ENCODE measurements at places on chromosomes 7 and 10.

DNA sequence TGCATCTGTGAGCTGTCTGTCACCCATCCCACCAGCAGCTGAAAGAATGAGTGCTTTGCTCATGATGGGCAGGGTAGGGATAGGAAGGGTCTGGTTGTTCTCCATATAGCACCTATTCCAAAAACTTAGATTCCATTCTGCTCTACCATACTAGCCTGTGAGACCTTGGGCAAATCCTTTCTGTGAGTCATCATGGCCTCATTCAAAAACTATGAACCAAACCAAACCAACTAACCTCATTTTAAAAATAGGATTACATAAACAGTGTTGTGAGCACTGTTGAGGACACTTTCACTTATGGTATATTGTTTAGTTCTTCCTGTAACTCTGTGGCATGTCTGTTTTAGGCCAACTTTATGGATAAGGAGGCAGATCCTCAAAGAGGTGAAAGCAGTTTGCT lies 30.9 kb upstream of the STEAP4 start:
- no peak for DNase-seq

GRCh38 chr10:19461588-19461987 lies 354.6 kb upstream of the PLXDC2 start:
- no peak for DNase-seq

DNA sequence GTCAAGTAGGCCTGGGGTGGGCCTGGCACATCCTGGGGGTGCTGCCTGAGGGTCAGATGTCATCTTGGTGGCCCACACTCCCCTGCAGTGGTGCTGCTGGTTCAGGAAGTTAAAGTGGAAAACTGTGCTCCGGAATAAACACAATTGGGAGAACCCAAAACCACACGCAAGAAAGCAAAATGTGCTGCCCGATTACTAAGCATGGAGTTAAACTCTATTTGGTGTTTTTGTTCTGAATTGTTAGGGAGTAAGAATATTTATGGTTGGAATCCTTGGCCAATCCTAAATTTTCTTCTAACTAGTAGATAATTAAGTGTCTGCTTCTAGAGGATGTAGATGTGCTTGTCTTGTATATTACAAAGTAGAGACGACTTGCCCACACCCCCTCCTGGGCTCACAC lies 131.4 kb downstream of the MGMT start:
- no peak for DNase-seq

GRCh38 chr7:147136352-147136751 lies 1019.8 kb downstream of the CNTNAP2 start:
- DNase-seq, result no peak

DNA sequence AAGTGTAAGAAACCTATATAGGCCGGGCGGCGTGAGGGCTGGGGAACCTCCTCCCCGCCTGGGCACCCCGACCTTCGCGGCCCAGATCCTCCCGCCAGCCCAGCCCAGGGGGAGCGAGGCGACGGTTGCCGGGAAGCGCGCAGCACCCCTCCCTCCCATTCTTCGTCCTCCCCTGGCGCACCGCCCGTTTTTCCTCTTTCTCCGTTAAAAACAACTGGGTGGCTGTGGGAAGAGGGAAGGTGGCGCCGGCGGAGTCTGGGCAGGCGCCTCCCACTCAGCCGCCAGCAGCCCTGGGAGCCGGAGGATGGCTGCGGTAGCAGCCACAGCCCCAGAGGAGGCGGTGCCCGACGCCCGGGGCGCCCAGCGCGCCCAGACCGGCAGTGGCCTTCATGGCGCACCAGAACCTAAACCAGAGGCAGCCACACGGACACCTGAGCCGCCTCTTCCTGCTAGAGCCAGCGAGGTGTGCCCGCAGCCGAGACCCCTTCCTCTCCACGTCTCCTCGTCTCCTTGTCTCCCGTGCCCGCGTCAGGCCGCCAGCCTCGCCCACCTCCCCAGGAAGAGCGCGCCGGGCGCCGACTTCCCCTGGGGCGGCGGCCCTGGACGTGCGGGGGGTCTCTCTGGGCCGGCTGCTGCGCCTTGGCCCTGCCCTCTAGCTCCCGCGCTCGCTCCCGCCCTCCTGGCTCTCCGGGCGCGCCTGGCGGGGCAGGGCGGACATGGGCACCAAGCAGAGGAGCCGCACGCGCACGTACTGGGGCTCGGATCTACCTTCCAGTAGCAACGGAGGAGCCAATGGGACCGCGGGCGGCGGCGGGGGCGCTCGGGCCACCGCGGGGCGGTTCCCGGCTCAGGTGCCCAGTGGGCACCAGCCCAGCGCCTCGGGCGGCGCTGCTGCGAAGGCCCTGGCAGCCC lies 32.8 kb upstream of the SFTPD start:
- peak; percentile 25 for DNase-seq

DNA sequence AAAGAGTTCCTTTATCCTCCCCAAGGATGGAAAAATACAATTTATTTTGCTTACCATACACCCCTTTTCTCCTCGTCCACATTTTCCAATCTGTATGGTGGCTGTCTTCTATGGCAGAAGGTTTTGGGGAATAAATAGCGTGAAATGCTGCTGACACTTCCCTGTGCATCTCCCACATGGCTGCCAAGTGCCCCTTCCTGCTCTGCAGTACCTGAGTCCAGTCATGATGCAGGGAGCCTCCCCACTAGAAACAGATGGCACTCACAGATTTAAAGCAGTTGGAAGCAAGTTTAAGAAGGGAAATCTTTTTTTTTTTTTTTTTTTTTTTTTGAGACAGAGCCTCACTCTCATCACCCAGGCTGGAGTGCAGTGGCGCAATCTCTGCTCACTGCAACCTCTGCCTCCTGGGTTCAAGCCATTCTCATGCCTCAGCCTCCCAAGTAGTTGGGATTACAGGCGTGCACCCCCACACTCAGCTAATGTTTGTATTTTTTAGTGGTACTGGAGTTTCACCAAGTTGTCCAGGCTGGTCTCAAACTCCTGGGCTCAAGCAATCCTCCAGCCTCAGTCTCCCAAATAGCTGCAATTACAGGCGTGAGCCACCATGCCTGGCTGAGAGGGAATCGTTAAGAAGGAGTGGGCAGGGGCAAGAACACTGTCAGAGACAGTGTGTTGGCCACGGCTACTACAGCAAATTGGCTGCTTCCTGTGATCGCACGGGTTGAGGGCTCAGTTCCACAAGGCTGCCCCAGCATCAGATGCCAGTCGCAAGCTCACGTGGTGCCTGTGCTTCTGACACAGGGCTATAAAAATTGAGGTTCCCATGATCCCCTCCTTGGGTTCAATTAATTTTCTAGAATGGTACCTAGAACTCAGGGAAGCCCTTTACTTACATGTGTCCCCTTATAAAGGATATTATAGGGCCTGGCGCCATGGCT lies 5.3 kb upstream of the PILRA start:
- no peak for DNase-seq

- peak; percentile 45 for DNase-seq
Observed at GRCh38 chr10:13834581-13835286, 248.0 kb downstream of the PRPF18 start.

- peak; percentile 48 for DNase-seq
Observed at GRCh38 chr10:61452151-61452651, 980 bp downstream of the TMEM26 start.

- DNase-seq, result no peak
Observed at GRCh38 chr10:78254013-78254412, 220.3 kb downstream of the RPS24 start.

DNA sequence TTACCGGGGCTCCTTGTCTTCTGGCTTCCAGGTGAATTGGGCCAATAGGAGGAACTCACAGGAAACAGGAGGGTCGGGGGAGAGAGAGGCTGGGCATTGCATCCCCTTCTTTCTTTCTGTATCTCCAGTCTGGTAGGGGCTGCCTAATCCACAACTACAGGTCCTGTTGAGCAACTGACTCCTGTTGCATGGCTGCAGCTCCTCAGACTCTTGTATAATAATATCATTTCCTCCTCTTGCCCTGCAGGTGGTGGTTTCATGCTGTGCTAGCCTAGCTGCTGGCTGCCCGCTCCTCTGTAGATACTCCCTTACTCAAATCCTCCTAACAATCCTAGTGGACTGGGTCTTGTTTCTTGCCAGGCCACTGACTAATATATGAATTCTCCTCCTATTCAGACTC lies 276.5 kb upstream of the SMIM30 start:
- no peak for DNase-seq

- DNase-seq, result no peak
Observed at GRCh38 chr7:1729773-1730172, 59.7 kb downstream of the ELFN1 start.

DNA sequence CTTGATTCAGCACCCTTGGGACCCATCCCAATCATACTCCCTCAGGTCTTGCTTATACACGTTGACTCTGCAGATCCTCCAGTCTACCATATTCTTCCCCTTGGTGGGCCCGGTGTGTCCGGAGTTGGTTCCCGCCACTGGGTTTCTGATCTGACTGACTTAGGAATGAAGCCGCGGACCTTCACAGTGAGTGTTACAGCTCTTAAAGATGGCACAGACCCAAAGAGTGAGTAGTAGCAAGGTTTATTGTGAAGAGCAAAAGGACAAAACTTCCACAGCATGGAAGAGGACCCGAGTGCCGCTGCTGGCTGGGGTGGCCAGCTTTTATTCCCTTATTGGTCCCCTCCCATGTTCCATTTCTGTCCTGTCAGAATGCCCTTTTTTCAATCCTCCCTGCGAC lies 5.9 kb upstream of the GDF10 start:
- DNase-seq, result no peak

- peak; percentile 77 for DNase-seq
Observed at GRCh38 chr10:49592726-49593563, 17.2 kb upstream of the SLC18A3 start.

- no peak for DNase-seq
Observed at GRCh38 chr10:43134126-43134905, 3.9 kb upstream of the CSGALNACT2 start.

DNA sequence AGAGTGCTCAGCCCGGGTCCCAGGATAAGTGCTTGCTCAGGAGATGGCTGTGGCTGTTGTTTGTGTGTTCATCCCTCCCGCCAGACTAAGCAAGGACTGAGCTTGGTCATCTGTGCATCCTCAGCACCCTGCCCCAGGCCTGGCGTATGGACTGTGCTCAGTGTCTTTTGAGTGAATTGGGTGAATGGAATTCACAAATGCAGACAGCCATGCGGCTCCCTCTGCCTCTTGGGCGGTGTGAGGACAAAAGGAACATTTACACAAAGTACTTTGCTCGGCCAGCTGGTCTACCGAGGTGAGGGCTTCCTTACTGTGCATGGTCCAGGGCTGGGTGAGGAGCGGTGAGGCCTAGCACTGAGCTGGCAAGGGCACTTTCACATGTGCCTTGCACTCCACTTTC lies 120.2 kb downstream of the CDH23 start:
- DNase-seq, result no peak

GRCh38 chr7:139730746-139731612 lies 46.8 kb downstream of the HIPK2 start:
- no peak for DNase-seq

DNA sequence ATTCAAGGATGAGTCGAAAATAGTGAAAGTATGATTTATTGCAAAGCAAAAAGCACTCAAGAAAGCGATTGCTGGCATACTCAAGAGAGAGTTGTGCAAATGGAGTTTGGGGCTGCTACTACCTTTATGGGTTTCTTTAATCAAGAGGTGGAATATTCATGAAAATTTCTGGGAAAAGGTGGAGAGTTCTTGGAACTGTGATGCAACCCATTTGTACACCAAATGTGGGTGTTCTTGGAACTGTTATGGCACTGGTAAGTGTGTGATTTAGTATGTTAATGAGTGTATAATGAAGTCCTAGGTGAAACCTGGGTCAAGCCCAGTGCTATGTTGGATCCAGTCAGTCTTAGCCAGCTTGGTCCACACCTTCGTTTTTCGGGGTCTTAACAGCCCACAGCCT lies 3.4 kb upstream of the VOPP1 start:
- no peak for DNase-seq

GRCh38 chr10:82190432-82191260 lies 315.7 kb downstream of the NRG3 start:
- DNase-seq, result peak; percentile 31

- DNase-seq, result no peak
Observed at GRCh38 chr7:78081888-78082287, 283.3 kb downstream of the PHTF2 start.

DNA sequence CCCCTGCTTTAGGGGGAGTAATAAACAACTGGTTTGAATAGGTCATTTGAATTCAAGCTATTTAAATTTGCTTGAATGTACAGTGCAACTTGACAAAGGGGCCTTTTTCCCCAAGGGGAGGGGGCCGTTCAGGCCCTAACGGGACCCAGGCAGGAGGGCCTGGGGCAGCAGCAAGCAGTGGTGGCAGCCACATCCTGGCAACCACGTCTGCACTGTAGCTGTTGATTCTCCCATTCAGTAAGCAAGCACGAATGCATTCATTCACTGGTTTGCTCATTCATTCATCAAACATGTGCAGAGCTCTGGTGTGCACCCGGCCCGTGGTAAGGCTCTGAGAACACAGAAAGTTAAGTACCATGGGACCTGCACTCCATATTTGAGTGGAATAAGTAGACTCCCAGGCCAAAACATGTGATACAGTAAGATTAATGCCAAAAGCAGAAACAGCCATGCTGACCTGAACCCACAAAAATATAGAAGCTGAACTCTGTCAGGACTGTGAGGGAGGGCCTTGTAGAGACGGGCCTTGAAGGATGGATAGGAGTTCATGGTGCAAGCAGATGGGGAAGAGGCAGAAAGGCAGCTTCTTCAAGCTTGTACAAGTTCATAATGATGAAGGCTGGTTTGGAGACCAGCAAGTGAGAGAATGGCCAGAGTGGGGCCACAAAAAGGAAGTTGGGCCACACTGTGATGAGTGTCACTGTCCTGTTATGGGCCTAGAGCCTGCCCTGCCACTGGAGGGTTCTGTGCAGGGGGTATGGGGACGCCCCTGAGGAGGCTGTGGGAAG lies 29.3 kb upstream of the C10orf53 start:
- DNase-seq, result no peak

DNA sequence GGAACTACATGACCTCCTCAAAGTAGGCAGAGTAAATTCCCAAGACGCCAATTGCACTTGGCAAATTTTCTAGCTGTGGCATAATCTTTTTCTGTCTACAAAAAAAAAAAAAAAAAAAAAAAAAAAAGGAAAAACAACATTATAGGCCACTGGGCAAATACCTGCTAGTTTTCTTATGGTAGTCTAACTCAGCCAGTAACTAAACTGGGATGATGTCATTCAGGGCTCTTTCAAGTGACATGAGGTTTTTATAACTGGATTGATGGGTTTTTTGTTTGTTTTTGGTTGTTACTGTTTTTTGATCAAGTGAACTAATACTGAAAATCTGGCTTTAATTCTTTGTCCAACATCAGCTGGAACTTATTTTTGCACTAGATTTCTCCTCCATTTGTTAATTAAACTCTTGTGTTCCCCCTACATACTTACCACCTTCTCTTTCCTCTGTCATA lies 7.4 kb upstream of the VIM start:
- DNase-seq, result no peak

GRCh38 chr7:3282457-3282856 lies 18.6 kb upstream of the SDK1 start:
- DNase-seq, result no peak

DNA sequence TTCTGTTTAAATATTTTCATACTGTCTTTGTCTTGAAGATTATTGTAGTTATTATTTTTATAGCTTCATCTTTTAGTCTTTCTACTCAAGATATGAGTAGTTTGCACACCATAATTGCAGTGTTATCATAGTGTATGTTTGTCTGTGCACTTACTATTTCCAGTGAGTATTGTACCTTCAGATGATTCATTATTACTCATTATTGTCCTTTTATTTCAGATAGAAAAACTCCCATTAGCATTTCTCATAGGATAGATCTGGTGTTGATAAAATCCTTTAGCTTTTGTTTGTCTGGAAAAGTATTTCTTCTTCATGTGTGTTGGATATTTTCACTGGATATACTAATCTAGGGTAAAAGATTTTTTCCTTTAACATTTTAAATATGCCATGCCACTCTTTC lies 646.2 kb upstream of the GRM3 start:
- no peak for DNase-seq

- DNase-seq, result no peak
Observed at GRCh38 chr7:141325275-141325674, 225.9 kb upstream of the AGK start.

Data from SK-N-DZ (cell line).